ENCODE measurements at places on chromosomes 7 and 10.

DNA sequence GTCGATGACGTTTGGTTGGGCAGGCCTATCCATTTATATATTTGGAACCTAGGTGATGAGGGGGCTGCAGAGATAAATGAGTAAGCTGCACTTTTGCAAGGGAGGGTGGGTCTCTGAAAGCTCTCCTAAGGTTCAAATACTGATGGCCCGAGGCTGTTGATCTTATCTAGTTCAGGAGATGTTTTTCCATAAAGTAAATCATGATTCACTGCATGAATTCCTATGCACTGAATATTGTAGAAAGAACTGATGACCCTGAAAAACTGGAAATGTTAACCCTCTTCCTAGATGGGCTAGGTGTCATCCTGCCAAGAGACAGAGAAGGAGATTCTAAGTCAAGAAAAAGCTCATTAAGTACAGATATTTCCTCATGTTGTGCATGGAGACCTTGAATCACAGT lies 459.9 kb downstream of the PLXNA4 start:
- DNase-seq: peak; percentile 26

GRCh38 chr7:15607529-15608210 lies 45.9 kb upstream of the AGMO start:
- DNase-seq: peak; percentile 21

- no peak for DNase-seq
These were observed 512 bp upstream of the VIM start for GRCh38 chr10:17227367-17228090.

DNA sequence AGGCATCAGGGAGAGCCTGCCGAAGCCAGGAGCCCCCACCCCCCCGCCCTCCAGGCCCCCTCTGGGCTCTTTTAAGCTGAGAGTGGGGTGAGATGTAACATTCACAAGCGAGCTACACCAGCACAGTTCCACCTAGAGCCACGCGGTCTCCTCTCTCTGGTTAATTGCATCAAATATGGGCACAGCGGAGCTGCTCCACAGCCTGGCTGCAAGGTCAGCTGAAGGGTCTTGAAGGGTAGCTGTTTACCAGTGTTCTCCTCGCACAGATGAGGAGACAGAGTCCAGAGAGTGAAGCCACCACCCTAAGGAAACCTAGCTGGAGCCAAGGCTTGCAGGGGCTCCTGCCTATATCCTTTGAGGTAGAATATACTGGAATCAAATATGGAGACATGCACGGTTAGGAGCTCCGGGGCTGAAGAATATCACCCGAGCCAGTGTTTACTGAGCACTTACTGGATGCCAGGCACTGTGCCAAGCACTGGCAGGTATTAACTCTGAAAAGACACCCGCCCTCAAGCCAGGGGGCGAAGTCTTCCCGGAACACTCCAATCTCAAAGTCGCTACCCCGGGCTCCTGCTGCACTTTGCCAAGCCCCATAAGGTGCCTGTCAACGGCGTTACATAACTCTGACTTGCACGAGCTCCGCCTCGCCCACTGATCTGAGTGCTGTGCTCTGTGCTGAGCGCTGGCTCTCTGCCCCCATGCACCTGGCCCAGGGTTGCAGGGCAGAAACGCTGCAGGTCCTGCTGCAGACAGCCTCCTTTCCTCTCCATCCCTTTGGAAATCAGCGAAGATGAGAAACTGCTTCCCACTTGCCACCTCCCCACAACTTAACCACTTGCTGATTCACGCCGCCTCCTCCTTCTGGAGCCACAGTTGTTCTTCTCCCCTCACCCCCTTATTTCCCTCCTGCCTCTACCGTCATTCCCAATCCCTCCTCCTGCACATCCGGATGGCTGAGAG lies 5.4 kb downstream of the CHST15 start:
- DNase-seq: no peak

- DNase-seq: no peak
These were observed 59.5 kb downstream of the KCND2 start for GRCh38 chr7:120332433-120332832.

DNA sequence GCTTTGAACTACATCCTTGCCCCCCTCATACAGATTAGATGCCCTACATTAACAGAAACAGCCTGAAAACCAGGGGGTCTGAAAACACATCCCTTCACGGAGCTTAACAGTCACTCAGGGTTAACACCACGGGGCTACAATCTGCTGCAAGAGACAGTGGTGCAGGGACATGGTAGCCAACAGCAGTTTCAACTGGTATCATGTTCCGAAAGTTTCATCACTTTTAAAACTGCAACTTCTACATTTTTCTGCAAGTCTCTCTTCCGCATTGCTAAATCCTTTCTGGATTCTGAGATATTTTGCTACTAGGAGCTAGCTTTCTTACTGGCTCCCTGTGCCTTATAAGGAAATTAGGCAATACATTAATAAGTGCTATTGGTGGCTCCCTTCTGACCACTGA lies 92.6 kb downstream of the JAZF1 start:
- no peak for DNase-seq

- no peak for DNase-seq
These were observed 8.0 kb downstream of the PDGFA start for GRCh38 chr7:511476-512145.
